A172 (cell line): ENCODE measurements at places on chromosomes 4 and X. TPM values are rescaled to one million over a fixed set of nuclear protein-coding genes. Genes with fewer than 3 reads are reported as not detected.

Gene ZNF157
- not detected in 2 replicates for total RNA-seq

- DNase-seq: no peak
Observed at GRCh38 chr4:154977228-154977627, 196.2 kb downstream of the RBM46 start.

DNA sequence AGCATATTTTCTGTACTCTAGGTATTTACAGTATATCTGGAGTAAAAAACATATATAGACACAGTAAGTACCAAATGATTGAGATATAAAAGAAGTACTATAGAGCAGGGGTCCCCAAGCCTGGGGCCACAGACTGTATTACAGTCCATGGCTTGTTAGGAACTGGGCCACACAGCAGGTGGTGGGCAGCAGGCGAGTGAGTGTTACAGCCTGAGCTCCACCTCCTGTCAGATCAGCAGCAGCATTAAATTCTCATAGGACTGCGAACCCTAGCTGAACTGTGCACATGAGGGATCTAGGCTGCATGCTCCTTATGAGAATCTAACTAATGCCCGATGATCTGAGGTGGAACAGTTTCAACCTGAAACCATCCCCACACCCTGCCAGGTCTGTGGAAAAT, 300.7 kb downstream of the NR3C2 start:
- DNase-seq: no peak

DNA sequence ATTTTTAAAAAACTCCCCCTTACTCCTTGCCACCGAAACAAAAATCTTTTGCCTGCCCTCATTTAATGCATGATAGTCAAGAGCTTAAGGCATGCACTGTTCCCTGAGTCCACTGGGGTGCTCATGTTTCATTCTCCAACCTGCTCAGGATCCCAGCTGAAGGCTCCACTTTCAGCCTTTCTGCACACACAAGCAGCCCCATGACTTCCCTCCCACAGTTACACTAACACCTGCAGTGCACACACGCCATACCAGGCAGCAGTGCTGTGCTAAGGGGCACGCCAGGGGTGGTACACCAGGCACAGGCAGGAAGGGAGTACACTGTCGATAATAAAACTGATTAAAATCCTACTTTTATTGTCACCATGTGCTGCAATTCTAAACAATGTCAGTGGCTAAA, 385.2 kb downstream of the BMPR1B start:
- DNase-seq: no peak

DNA sequence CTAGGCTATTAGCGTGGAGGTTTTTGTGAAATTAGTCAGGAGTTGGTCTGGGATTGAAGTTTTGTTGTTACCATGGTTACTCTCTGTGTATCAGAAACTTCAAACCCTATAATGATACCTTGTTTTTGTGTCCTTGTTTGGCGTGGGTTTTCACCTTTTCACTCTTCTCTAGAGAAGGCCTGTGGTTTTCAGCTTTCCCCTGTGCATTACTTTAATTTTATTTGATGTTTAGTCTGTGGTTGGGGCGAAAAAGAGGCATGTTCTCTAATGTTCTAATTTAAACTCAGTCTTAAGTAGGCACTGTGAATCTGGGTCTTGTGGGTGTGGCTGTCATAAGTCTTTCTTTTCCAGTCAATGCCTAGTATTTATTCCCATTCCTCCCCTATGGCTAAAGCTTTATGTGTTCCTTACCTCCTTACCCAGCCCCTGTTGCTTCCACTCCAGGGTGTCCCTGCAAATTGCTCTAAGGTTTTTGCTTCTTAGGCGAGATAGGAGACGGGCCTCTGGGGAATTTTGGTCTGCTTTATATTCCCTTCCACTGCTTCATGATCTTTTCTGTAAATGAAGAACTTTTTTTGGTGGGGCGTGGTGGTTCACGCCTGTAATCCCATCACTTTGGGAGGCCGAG, 326.3 kb upstream of the ZCCHC13 start:
- no peak for DNase-seq
